Activated CD4-positive, alpha-beta T cell treated with anti-CD3 and anti-CD28 coated beads, Interleukin-2, amount 10 ng/mL, durations not matched to agents 7 days and 5 days (primary cell): ENCODE measurements at places on chromosomes 7 and 10.

GRCh38 chr7:50308532-50309385 lies 4.2 kb downstream of the IKZF1 start:
- DNase-seq, result peak; percentile 44

GRCh38 chr7:130490888-130491804 lies 739 bp upstream of the MEST start:
- peak; percentile 12 for DNase-seq

- DNase-seq, result no peak
Measured at GRCh38 chr10:64846700-64847099, 1325.5 kb downstream of the REEP3 start.

GRCh38 chr10:103102195-103102594 lies 90.9 kb downstream of the NT5C2 start:
- no peak for DNase-seq

- DNase-seq, result no peak
Measured at GRCh38 chr10:102919992-102920739, 2.1 kb downstream of the CNNM2 start.

GRCh38 chr7:116710764-116711452 lies 38.9 kb downstream of the MET start:
- no peak for DNase-seq

- no peak for DNase-seq
Measured at GRCh38 chr7:75762350-75762917, 9.6 kb downstream of the CCL26 start.

- DNase-seq, result no peak
Measured at GRCh38 chr10:72831696-72832409, 61.7 kb upstream of the OIT3 start.

- no peak for DNase-seq
Measured at GRCh38 chr7:1598286-1598685, 28.5 kb upstream of the PSMG3 start.

DNA sequence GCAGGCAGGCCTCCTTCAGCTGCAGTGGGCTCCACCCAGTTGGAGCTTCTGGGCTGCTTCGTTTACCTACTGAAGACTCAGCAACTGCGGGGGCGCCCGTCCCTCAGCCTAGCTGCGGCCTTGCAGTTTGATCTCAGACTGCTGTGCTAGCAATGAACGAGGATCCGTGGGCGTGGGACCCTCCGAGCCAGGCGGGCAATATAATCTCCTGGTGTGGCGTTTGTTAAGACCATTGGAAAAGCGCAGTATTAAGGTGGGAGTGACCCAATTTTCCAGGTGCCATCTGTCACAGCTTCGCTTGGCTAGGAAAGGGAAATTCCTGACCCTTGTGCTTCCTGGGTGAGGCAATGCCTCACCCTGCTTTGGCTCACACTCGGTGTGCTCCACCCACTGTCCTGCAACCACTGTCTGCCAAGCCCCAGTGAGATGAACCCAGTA lies 159.2 kb upstream of the FOXP2 start:
- no peak for DNase-seq

GRCh38 chr10:116713846-116714245 lies 28.5 kb downstream of the HSPA12A start:
- DNase-seq, result no peak

DNA sequence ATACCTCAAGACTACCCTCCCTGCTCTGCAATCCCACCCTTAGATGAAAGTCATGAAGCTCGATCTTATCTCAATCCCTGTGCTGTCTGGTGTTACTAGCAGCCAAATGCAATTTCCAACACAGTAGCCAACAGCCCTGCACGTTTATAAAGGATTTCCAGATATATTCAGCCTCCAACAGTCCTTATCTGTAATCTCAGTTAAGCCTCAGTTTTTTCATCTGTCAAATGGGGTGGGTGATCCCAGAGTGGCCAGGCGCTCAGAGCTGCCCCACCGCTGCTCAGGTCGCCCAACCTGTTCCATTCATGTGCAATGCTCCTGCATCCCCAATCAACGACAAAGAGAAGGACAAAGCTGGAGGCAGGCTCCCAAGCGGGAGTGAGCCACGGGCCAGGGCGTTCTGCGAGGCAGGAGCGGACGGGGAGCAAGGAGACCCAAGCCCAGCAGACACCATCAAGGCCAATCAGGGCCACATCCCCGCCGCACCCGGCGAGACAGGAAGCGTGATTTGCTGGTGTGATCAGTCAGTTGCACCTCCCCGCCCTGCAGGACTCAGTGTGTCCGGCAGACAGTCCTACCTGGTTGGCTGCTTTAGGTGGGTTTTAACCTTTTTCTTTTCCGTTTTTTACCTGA lies 19.7 kb downstream of the PDGFA start:
- DNase-seq, result no peak

GRCh38 chr7:27685209-27685608 lies 22.5 kb upstream of the HIBADH start:
- DNase-seq, result no peak

- no peak for DNase-seq
Measured at GRCh38 chr7:21108182-21108581, 319.7 kb upstream of the SP4 start.

DNA sequence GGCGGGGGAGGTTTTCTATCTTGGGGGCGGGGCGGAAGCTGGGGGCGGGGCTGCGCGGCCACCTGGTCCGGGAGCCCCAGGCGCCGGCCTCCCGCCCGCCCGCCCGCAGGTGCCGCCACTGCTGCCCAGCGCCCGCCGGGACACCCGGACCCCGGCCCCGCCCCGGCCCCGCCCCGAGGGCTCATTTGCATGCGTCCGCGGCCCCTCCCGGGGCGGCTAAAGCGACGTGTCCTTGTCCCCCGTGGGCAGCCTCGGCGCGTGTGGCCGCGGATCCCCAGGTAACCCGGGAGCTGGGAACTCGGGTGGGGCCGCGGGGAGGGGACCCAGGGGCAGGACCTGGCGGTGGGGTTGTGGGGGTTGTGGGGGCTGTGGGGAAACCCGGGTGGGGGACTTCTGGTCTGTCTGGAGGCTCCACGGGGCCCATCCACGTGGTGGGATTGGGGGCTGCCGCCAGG lies at the start of gene BHLHA15:
TSS of gene BHLHA15 (plus strand) at position 219 of the 455 bp plus-strand sequence. CDS start 871 bp downstream, outside the sequence.
- peak; percentile 30 for DNase-seq

DNA sequence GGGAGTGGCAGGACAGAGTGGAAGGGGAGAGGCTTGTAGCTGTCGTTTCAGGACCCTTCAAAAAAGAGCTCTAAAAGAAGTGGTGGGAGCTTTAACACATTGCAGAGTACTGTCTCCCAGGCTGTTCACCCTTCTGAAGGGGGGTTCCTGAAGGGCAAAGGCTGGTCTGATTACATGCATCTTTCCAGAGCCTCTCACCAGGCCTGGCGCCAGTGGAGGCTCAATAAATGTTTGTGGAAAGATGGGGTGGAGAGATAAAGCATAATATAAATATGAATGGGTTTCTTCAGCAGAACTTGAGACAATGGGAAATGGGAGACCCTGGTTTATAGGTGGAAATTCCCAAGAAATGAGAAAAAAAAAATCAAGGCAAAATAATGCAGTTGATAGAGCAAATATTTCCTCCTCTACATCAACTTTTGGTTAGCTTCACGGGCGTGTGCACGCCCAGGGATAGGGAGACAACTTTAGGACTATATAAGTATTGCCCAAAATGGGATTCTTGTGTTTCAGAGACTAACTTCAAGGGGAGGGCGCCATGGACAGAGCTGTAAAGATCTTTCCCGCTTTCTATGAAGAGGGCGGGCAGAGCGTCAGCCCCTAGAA lies 613 bp upstream of the BUB3 start:
- no peak for DNase-seq

DNA sequence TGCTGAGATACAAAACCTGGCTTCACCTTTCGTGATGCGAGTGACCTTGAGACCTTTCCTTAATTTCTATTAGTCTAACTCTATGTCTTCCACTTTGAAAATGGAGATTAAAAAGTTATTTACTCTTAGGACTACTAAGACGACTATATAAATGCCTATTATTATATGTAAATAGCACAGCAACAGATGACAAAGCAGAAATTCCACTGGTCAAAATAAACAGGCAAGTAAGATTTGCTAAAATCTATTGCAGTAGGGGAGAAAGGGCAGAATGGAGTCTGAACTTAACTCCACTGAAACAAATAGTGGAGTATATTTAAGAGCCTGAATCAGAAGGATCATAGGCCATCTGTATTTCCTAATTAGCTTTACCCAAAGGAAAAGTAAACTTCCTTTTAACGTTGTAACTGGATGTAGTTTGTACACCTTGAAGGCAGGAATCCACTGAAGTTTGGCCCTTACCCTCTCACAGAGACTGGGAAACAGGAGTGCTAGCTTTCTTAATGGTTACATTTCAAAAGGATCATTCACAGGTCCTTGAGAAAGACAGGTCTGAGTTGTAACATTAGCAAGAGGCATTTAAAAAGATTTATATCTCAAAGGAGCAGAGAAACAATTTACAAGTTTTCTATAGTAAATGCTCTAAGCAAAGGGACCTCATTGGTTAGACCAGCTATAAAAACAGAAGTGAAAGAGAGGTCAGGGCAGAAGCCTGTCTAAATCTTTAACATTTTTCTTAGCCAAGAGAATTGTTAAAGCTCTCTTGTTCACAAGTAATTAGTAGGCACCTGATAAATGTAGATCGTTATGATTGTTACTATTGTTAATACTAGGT lies 332.5 kb downstream of the ZWINT start:
- no peak for DNase-seq

GRCh38 chr7:106021151-106022067 lies 58.3 kb downstream of the CDHR3 start:
- no peak for DNase-seq

DNA sequence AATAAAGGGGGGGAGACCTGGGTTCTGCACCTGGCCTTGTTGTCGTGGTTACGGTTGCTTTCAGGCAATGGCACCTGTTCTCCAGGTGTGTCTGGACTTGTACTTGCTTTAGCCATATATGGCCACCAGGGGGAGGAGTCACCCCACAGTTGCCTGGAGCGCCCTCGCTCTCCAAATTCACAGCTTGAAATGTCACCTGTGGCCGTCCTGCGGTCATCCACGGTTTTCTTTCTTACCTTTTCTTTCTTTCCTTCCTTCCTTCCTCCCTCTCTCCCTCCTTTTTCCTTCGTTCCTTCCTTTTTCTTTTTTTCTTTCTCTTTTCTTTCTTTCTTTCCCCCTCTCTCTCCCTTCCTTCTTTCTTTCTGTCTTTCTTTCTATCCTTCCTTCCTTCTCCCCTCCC lies 157.2 kb upstream of the ZNF92 start:
- peak; percentile 73 for DNase-seq

DNA sequence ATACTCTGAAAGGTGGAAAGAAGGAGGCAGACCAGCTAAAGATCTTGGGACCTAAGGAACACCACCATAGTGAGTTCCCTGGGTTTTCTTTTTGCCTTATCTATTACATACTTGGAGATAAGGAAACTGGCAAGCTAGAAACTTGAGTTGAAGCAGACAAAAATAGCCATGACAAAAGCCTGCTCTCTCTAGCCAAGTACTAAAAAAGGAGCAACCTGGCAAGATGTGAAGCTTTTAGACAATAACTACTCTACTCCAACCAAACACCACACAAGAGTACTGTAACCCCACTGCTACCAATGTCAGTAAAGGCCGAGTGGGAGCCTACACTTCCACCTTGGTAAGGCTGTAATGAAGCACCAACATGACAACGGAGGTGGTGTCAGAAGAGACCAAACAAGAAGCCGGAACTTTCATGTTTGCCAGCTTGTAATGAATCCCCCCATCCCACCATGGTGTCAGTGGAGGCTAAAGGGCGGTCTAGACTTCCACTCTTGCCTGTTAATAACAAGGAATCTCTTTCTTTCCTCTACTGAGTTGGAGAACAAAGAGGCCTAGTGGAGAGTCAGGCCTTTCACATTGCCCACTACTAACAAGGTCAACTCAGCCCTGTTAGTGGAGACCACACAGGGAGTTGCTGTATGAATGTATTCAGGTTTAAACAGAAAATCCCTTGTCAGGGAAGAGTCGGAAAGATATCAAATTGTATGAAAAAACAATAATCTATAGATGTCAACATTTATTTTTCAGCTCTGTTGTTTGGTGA lies 55.8 kb upstream of the DYNC1I1 start:
- no peak for DNase-seq

DNA sequence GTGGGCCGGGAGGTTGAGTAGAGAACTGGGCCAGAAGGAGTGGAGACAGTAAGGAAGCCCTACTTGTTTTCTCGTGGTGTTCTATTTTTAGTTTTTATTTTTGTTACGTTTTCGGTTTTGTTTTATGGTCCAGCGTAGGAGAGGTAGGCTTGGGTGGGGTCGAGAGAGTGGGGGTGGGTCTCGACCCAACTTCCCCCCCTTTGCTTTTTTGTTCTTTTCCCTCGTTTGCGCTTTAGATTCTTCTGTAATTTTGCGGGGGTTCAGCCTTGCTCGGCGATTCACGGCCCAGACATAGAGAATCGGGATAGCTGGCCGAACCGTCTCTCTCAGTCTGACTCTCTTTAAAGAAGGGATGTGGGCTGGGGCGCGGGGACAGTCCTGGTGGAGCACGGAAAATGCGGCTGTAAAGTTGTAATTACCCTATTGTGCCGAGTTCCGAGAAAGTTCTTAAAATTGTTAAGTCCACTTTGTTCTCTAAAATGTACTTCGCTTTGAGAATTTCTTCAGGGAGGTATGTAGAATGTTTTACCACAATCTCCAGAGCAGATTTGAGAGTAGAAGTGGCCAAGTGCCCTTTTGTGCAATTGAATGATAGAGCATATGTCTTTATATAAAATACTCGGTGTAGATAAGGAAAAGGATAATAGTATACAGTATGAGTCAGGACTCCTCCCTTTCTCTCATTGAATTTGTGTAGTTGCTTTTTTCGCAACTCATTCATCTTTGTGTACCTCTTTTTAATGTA lies 816 bp downstream of the DMTF1 start:
- DNase-seq, result peak; percentile 29

GRCh38 chr7:27188386-27189294 lies 3.6 kb upstream of the HOXA11 start:
- DNase-seq, result peak; percentile 48

DNA sequence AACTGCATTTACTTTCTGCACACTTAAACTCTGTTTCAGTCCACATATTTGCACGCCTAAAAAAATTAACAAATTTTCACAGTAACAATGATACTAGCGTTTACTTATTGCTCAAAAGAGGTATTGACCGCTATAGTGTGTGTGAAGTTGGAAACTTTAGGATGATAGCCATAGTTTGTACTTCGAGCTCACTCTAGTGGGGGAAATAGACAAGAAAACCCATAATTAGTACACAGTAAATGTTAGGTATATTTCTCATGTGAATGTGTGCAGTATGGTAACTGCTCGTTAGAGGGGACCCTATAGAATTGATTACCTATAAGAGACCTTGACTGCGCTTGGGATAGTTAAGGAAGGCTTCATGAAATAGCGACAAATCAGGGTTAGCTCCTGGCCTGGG lies 238.4 kb downstream of the AUTS2 start:
- DNase-seq, result no peak

GRCh38 chr7:137146552-137147337 lies 196.8 kb downstream of the PTN start:
- DNase-seq, result no peak
